ENCODE measurements at places on chromosomes 3 and 15.

DNA sequence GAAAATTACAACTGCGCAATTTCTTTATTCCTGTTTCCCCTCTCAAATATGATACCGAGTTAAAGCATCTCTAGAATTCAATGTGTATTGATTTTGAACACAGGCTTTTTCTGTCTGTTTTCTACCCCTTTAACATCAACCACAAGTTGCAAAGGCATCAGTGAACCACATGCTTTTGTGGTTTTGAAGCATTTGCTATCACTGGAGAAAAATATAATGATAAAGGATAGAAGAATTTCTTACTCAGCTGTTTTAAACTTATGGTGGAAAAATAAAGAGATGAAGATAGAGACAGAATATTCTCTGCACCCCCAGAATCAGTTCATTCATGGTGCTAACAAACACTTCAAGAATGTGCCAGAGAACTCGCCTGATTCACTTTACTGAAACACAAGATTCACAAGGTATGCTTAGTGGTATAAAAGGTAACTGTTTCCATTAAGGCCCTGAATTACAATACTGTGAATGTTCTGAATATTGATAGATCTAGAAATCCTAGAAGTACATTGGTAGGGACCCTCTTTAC lies 9.5 kb upstream of the DPPA4 start:
- DNase-seq: no peak

DNA sequence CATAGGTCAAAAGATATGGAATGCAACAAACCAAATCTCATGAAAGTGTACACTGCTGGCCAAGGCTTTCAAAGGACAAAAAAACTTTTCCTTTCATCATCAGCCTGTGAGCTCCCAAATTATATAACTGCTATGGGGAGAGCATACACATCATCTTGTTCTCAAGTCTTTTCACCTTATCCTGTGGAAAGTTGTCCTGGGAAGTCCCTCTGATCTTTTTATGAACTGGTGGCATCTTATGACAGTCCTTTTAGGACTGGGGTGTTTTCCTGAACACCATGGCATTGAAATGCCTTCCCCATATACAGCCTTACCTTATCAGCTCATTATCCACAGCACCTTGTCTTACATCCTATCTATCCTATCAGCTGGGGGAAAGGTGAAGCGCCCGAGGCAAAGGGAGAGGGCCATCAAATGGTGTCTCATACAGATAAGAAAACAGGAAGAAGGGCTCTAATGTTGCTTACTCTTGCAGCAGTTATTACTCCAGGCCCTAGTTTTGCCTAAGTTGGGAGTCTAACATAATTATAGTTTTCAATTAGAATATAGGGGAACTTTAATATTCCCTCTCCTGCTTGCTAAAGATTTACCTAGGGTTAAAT lies 61.5 kb upstream of the GOLIM4 start:
- DNase-seq: no peak

DNA sequence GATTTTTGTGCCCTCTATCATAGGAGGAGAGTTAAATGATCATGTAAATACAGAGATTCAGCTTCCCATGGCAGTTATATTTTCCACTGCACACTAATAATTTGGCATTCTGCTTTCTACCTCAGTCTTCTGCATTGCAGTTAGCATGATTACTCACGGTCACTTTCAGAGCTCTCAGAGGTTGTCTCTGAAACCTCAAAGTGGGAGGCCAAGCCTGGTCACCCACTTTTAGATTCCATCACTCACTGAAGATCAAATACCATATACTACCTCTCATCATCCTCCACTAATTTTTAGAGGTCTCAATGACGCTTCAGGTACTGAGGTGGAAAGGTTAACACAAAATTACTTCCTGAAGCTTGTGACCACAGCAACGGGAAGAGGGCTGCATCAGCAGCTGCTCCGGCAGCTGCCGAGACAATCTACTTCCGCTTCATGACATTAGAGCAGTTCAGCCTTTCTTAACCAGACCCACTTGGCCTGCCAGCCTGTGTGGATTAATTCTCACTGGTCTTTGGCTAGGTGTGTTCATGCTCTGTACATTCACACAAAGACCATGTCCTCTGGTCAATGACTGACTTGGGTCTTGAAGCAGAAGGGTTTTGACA lies 416.4 kb upstream of the PDZRN3 start:
- no peak for DNase-seq

DNA sequence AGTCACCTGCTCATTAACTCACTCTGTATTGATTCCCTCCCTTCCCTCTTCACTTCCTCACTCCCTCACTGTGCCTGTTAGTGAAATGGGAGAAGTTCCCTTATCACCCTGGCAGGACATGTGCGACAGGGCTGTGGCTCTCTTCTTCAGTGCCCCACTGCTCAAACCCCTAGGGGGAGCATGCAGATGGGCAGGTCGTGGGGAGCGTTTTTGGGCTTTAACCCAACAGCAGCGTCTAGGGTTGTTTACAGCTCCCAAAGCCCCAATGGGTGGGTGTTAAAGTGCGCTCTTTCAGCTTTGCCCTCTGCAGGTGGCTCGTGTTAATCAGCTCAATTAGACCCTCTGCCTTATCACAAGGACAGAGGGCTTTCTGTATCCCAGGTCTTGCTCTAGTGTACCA lies 447.8 kb upstream of the PROK2 start:
- DNase-seq: no peak

- no peak for DNase-seq
These were observed 144.8 kb downstream of the NSMCE3 start for GRCh38 chr15:29124581-29125381.

Data from inflammatory macrophage (primary cell).